ENCODE measurements at places on chromosomes 11 and 22.

GRCh38 chr11:61075891-61076290 is 26.4 kb upstream of the CD5 start:
- DNase-seq: no peak
- H3K27me3 ChIP-seq: no peaks in the 10 kb centered on the region
- H3K4me1 ChIP-seq: peaks cover 24% of the 10 kb centered on the region

- no peak for DNase-seq
- no peak overlapping the region for H3K4me3 ChIP-seq
- no peak overlapping the region for H3K27ac ChIP-seq
- H3K4me1 ChIP-seq: no peaks in the 10 kb centered on the region
- no peaks in the 10 kb centered on the region for H3K27me3 ChIP-seq
- H3K36me3 ChIP-seq: no peaks in the 10 kb centered on the region
Observed at GRCh38 chr22:49866646-49867045, 13.0 kb downstream of the ZBED4 start.

GRCh38 chr11:115126092-115126491 is 378.1 kb downstream of the CADM1 start:
- no peak for DNase-seq
- H3K27me3 ChIP-seq: no peaks in the 10 kb centered on the region
- H3K27ac ChIP-seq: no peak overlapping the region

DNA sequence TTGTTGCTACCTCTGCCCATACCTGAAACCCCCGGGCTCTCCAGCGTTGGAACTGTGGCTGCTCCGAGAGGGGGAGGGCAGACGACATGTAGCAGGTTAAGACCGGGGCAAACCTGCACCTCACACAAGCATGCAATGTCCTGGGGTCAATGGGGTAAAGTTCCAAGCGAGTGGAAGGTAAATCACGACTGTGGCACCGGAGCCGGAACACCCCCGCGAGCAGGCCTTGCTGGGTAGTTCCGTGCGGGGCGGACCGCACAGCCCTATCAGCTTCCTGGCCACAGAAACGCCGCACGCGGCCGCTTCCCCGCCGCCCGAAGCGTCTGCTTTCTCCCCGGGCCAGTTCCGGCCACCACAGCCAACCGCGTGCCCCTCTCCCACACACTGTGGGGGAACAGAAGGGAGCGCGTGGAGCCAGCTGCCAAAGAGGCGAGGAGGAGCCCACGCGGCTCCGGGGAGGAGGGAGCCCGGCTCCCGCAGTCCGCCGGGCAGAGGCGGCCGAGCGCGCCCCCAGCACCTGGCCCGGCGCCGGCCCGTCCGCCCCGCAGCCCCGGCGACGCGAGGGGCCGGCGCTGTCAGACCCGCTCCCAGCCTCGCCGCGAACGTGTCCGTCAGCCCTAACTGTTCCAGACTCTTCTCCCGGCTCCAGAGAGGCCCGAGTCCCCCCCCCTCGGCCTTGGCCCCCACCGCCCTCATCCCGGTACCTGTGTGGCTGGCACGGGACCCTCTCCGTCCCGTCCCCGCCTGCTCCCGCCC is 1.6 kb downstream of the SPTBN2 start:
- H3K27ac ChIP-seq: no peak overlapping the region
- DNase-seq: peak; percentile 59
- peaks cover 16% of the 10 kb centered on the region for H3K4me1 ChIP-seq

- no peaks in the 10 kb centered on the region for H3K4me1 ChIP-seq
- no peaks in the 10 kb centered on the region for H3K36me3 ChIP-seq
- H3K27ac ChIP-seq: peak within 1 kb of the TSS; percentile 27
- no peaks in the 10 kb centered on the region for H3K27me3 ChIP-seq
Observed at GRCh38 chr11:60378354-60378753, at the start of gene MS4A7. TSS of gene MS4A7 (plus strand) at chr11:60378532. CDS start at chr11:60383142, 4,610 bp downstream.

Data from sigmoid colon (tissue), 7 donors.